ENCODE measurements at places on chromosomes 11 and 22.

DNA sequence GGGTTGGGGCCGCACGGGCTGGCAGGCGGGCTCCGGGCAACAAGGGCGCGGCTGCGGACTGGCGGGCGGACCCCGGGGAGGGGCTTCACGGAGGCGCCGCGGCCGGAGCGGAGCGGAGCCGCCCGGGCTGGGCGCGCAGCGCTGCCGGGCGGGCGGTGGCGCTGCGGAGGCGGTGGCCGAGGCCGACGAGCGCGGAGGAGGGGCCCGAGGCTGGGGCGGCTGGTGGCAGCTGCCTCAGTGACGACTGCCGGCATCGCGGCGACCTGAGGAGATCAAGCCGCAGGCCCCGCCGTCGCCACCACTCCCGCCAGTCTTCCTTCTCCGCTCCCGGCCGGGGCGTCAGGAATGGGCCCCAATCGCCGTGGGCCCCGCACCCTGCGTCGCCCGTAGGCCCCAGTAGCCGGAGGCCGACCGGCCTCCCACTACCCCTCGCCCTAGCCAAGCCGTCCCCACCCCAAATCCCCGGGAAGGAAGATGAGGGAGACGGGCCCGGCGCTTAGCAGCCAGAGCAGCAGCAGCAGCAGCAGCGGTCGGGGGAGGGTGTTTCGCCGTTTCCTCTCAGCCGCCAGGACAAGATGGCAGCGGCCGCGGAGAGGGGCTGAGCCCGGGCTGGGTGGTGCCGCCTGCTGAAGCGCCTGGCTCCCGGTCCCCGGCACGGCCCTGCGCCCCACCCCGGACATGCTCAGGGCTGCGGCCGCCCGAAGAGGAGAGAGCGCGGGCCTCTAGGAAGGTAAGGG lies at the start of gene HIPK3:
Gene HIPK3 (plus strand): TSS at position 222 of the 737 bp plus-strand sequence.
- peaks cover 2% of the 10 kb centered on the region for H3K36me3 ChIP-seq
- peak within 1 kb of the TSS; percentile 94 for H3K27ac ChIP-seq
- peak within 1 kb of the TSS; percentile 95 for H3K4me3 ChIP-seq
- peaks cover 21% of the 10 kb centered on the region for H3K4me1 ChIP-seq
- no peaks in the 10 kb centered on the region for H3K27me3 ChIP-seq
- peak; percentile 84 for DNase-seq

DNA sequence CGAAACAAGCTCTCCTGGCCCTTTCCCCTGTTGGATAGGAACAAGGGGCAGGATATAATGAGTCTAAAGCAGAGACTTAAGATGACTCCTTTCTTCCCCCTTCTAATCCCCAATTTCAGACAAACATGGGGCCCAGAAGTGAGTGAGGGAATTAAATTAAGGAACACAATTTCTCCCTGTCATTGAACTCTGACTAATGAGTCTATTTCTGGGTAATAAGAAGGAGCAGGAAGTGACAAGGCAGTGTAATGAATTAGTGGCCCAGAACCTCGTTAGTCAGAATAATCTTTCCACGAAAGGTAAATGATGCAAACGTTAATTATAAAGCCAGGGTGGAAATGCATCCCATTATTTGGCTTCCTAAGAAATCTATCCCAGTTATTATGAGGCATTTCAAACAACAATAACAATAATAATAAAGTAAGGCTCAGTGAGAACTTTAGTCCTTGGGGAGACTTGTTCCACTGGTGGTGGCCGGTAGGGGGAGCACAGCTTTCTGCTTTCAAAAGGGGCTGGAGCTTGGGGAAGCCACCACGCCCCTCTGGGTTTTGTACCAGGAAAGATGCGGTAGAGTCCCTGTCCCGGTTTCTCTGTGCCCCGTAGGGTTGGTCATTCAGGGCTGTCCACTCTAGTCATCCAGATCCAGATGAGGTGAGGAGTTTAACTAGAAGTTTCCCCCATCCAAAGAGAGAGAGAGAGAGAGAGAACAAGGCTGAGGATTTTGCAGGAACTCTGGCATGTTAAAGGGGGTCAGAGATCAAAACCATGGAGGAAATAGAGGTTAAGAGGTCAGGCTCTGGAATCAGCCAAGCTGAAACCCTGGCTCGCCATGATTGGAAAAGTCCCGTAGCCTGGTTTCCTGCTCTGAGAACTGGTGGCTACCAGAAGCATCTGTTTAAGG lies 298.3 kb downstream of the NTM start:
- H3K4me1 ChIP-seq = peaks cover 3% of the 10 kb centered on the region
- H3K27ac ChIP-seq = no peak overlapping the region
- no peaks in the 10 kb centered on the region for H3K27me3 ChIP-seq
- H3K4me3 ChIP-seq = no peak overlapping the region

- peak overlapping the region; percentile 97 for H3K27ac ChIP-seq
- H3K36me3 ChIP-seq = no peaks in the 10 kb centered on the region
- DNase-seq = no peak
- no peaks in the 10 kb centered on the region for H3K27me3 ChIP-seq
- H3K4me3 ChIP-seq = peak overlapping the region; percentile 99
- peaks cover 29% of the 10 kb centered on the region for H3K4me1 ChIP-seq
Observed at GRCh38 chr11:43359422-43359818, 700 bp downstream of the TTC17 start.

GRCh38 chr22:31126869-31127175 lies 4.1 kb downstream of the INPP5J start:
- peaks cover 11% of the 10 kb centered on the region for H3K27me3 ChIP-seq
- no peak for DNase-seq
- H3K4me3 ChIP-seq = no peak overlapping the region
- no peak overlapping the region for H3K27ac ChIP-seq
- H3K36me3 ChIP-seq = no peaks in the 10 kb centered on the region
- H3K4me1 ChIP-seq = peaks cover 12% of the 10 kb centered on the region

- no peak overlapping the region for H3K27ac ChIP-seq
- H3K4me3 ChIP-seq = no peak overlapping the region
- peaks cover 6% of the 10 kb centered on the region for H3K4me1 ChIP-seq
Observed at GRCh38 chr11:512761-513595, 5.9 kb upstream of the RNH1 start.

- H3K4me3 ChIP-seq = peak overlapping the region; percentile 14
- no peaks in the 10 kb centered on the region for H3K27me3 ChIP-seq
- no peak for DNase-seq
- H3K4me1 ChIP-seq = peaks cover 28% of the 10 kb centered on the region
- no peak overlapping the region for H3K27ac ChIP-seq
- peaks cover 2% of the 10 kb centered on the region for H3K36me3 ChIP-seq
Observed at GRCh38 chr11:64181506-64182411, 4.2 kb upstream of the STIP1 start.

GRCh38 chr11:66727282-66728037 lies 1.6 kb downstream of the SPTBN2 start:
- no peak overlapping the region for H3K27ac ChIP-seq
- peaks cover 19% of the 10 kb centered on the region for H3K27me3 ChIP-seq
- H3K4me1 ChIP-seq = peaks cover 12% of the 10 kb centered on the region
- peak overlapping the region; percentile 74 for H3K4me3 ChIP-seq

DNA sequence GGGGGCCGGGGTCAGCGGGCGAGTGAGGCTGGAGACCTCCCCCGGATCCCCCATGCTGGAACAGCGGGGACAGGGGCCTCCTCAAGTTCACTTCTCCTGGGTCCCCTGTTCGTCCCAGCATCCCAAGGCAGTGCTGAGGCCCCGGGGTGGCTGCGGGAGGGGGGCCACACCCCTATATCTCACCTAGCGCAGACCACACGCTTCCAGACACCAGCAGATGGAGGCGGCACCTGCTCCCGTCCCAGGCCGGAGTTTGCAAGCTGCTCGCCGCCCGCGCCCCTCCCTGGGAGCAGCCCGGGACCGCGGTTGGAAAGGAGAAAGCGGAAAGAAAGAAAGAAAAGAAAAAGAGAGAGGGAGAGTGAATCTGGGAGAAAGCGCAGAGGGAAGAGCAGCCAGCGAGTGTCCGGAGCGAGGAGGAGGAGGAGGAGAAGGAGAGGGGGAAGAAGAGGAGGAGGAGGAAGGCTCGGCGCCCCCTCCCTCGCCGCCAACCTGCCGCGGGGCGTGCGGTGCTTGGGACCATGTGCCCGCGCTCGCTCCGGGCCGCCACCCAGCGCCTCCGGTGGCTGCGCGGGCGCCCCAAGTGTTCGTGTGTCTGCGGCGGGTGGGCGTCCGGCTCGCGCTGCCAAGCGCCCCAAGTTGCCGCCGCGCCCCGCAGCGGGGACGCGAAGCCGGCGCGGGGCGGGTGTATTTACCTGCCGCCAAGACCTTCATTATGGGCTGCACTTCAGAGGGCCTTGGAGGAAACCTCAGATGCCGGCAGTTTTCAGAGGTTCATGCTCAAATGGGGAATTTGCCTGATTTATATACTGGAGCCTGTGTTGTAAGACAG lies at the start of gene LIF:
Gene LIF (minus strand): TSS at position 775 of the 829 bp plus-strand sequence. CDS start 64 bp downstream, at position 711.
- H3K36me3 ChIP-seq = no peaks in the 10 kb centered on the region
- H3K4me1 ChIP-seq = peaks cover 7% of the 10 kb centered on the region
- H3K27ac ChIP-seq = no peak within 1 kb of the TSS
- peak within 1 kb of the TSS; percentile 88 for H3K4me3 ChIP-seq
- peaks cover 23% of the 10 kb centered on the region for H3K27me3 ChIP-seq

DNA sequence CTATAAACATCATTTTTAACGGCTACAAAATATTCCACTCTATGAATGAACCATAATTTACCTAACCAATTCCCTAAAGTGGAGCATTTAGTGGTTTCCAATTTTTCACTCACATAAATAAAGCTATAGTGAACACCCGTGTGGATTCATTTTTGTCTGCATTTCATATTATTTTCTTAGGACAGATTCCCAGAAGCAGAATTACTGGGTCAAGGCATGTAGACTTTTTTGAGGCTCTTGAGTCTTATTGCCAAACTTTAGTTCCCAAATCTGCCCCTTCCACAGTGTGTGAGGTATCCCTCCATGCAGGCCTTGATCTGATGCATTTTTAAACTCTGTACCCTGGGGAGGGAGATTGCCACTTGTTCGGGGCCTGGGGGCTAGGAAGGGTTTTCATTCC lies 198.2 kb downstream of the TENM4 start:
- H3K36me3 ChIP-seq = no peaks in the 10 kb centered on the region
- no peak for DNase-seq
- H3K4me3 ChIP-seq = no peak overlapping the region
- H3K4me1 ChIP-seq = no peaks in the 10 kb centered on the region

GRCh38 chr22:44181033-44181911 lies 547 bp downstream of the PARVG start:
- H3K4me3 ChIP-seq = peak overlapping the region; percentile 90
- no peaks in the 10 kb centered on the region for H3K27me3 ChIP-seq
- peak overlapping the region; percentile 93 for H3K27ac ChIP-seq

- H3K4me1 ChIP-seq = no peaks in the 10 kb centered on the region
- H3K27me3 ChIP-seq = no peaks in the 10 kb centered on the region
- no peak overlapping the region for H3K27ac ChIP-seq
- peaks cover 3% of the 10 kb centered on the region for H3K36me3 ChIP-seq
- no peak for DNase-seq
Observed at GRCh38 chr11:2571598-2572281, 126.9 kb downstream of the KCNQ1 start.

GRCh38 chr11:130212431-130212961 lies 52.9 kb downstream of the ST14 start:
- H3K4me1 ChIP-seq = peaks cover under 1% of the 10 kb centered on the region
- H3K27me3 ChIP-seq = no peaks in the 10 kb centered on the region
- no peak overlapping the region for H3K4me3 ChIP-seq
- no peak overlapping the region for H3K27ac ChIP-seq
- no peak for DNase-seq

DNA sequence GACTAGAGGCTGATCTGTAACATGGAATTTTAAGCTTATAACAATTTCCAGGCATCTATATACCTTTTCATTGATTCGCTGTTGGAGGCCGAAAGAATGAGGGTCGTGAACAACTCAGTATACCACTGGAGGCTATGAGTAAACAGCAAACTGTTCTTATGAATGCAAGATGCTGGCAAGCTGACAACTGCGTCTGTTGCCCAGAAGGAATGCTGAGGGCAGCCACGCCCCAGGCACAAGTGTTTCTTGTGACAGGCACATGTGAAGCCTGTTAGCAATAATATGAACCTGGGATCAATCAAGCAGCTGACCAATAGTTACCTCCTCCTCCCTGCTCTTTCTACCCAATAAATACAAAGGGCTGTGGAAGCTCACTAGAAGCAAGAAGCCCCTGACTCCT lies 15.3 kb downstream of the RTCB start:
- no peak overlapping the region for H3K27ac ChIP-seq
- no peaks in the 10 kb centered on the region for H3K27me3 ChIP-seq
- H3K4me3 ChIP-seq = no peak overlapping the region
- DNase-seq = no peak

- H3K36me3 ChIP-seq = peaks cover 3% of the 10 kb centered on the region
- no peak overlapping the region for H3K27ac ChIP-seq
- no peaks in the 10 kb centered on the region for H3K27me3 ChIP-seq
Observed at GRCh38 chr22:20149257-20150250, 1.3 kb downstream of the CCDC188 start.

Data from memory B cell (primary cell).